ENCODE measurements at places on chromosomes 3 and 15.

GRCh38 chr3:111319598-111319997 lies 222.4 kb upstream of the CD96 start:
- no peak for DNase-seq

- DNase-seq, result no peak
These were observed 6.8 kb downstream of the TRNT1 start for GRCh38 chr3:3133500-3133899.

DNA sequence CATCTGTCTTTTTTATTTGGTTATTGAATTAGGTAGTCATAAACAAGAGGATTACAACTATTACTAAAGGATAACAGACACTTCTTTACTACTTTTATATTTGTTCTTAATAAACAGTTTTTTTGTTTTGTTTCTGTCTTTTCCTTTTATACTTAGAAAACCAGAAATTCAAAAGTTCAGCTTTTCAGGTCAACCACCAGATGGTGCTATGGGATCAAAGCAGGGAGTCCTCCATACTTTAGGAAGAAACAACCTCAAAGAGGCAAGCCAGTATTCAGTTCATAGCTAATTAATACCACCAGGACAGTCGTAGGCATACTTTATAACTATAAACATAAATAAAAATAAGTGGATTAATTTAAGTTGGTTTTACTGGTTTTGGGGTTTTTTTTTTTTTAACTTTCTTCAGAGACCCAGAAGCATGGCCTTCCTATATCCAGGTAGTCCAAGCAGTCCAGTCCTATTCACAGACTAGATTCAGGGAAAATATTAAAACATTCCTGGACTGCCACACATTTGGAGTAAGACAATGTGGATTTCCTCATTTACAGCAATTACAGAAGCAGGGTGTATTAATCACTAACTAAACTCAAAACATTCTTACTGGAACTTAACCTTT lies 16.0 kb upstream of the EID1 start:
- DNase-seq, result peak; percentile 12

- DNase-seq, result no peak
These were observed 120.7 kb upstream of the WNT5A start for GRCh38 chr3:55607844-55608243.

DNA sequence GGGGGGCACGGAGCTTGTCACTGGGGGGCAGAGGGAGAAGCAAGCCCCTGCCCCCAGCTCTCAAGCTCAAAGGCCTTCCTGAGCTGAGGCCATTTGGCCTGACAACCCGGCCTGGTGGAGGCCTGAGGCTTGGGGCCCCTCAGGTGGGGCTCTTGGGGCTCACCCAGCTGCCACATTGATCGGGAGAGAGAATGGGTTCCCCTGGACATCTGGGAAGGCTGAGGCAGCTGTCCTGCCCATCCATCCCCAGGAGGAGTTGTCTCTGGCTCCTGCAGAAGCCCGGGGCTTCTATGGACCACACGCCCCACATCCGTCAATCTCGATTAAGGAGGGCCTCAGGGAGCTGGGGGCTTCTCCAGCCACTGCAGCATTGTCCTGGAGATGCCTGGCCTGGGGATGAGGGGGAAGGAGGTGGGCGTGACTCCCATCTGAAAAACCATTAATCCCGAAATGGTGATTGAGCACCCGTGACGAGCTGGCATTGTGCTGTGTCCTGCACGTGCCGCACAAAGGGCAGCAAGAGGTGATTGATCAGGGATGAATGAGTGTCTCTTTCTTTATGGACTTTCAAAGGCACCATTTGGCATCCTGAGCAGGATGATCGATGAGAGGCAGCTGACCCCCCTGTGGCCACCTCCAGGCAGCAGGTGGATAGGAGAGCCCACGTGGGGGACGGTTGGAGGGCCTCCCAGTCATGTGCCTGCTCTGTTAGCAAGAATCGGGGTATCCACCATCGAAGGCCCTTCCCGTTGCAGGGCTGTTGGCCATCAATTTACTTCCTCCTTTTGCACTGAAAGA lies 17.2 kb upstream of the CRABP1 start:
- no peak for DNase-seq

- DNase-seq, result no peak
These were observed 113.6 kb downstream of the UBE3A start for GRCh38 chr15:25325187-25325586.

GRCh38 chr15:49898097-49898496 lies 220.9 kb downstream of the ATP8B4 start:
- DNase-seq, result no peak

- DNase-seq, result no peak
These were observed 53.8 kb downstream of the FAM174B start for GRCh38 chr15:92601592-92602266.

DNA sequence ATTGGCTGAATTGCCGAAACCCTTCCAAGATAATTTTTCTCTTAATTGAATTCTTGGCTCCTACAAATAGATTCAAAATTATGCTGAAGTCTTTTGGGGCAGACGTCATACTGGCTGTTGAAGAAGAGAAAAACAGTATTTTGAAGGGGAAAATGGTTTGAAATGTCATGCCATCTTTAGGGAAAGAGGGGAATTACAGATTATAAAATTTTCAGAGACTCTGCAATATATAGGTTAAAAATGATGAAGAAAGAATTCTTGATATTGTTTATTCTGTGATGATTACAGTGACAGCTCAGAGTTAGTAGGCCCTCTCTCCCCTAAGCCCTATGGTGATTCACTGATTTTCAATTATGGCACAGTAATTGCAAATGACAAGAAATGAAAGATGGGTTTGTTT lies 86.1 kb downstream of the CGNL1 start:
- DNase-seq, result no peak

GRCh38 chr3:126684218-126684751 lies 19.8 kb upstream of the CHCHD6 start:
- DNase-seq, result no peak

DNA sequence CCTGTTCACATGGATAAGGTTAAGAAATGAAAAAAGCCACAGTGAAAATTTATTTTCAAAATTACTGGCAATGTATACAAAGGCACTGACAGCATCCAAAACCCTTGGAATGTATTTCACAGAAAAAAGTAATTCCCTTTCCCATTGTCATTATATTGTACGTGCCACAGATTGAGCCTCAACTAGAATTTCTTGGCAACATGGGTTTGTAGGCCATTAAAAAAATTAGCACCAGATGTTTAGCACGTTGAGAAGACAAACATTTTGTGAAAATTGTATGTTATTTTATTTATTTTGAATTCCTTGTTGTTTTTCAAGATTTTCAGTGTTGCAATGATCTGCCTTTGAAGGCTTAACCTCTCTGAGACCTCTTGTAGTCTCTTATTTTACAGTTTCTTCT lies 76.3 kb upstream of the EPHB3 start:
- DNase-seq, result no peak

GRCh38 chr15:94631608-94632007 lies 400.2 kb downstream of the MCTP2 start:
- no peak for DNase-seq

DNA sequence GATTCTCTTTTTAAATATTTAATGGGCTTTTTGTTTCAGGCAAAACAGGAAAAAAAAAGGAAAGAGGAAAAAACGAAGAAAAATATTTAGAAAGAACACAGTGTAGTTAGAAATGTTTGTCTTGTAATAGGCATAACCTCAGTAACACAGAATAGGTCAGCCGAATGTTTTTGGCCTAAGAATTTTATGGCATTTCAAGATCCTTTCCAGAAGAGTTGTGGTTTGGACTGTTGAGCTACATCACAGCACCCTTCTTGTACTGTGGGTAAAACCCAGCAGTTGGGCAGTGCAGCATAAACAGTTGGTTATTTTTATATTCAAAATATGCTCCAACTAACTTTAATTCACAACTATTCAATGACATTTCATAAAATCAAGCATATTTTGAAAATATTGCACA lies 474.4 kb upstream of the AGTR1 start:
- no peak for DNase-seq

GRCh38 chr3:111781561-111782446 lies 77.3 kb upstream of the PHLDB2 start:
- no peak for DNase-seq

- DNase-seq, result no peak
These were observed 198.8 kb downstream of the LSAMP start for GRCh38 chr3:116246406-116246980.

DNA sequence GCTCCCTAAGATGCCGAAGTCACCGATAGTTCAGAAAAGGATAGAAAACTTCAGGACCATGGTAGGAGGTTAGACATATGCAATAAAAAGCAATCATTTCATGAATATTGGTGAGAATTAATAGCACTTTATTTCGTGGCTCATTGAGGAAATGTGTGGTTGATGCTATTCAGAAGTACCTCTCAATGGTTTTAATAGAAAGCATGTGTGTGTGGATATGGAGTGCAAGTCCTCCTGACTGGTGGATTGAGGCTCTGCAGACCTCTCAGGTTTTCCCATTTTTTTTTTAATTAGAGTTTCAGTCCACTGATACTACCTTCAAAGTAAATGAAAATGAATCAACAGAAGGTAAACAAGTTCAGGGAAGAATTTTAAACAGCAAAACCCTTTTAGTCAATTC lies 384.3 kb upstream of the RARB start:
- no peak for DNase-seq

DNA sequence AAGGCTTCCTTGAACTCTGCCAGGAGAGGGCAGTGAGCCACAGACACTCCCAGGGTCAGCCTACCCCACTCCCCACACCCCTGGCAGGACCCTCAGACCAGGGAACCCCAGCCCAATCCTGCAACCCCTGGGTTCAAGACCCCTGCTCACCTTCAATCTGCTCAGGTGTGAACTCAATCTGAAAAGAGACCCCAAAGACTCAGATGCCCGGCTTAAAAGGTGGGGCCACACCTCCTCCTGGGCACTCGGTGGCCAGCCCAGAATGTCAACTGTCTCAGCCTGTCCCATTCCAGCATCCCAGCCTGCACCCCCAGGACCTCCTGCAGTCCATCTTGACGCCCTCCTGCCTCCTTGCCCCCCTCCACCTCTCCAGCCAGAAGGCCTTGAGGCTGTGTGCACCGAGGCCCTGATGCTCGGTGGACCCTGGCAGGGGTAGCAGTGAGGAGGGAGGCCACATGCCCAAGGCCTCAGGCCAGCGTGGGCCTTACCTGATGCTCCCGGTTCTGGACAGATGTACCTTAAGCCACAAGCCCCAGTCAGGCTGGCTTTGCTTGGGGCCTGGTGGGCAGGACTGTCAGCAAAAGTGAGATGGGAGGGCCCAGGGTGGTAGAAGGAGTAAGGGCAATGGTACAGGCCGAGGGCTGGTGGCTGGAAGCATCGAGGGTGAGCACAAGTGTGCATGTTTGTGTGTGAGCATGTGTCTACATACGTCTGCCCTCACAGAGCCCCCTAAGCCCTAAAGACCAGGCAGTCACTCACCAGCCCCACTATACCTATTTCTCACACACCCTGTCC lies 2.2 kb downstream of the MYL3 start:
- DNase-seq, result no peak

GRCh38 chr3:117846238-117846637 lies 1136.7 kb downstream of the TUSC7 start:
- DNase-seq, result no peak
